GM23338 (cell line): ENCODE measurements at places on chromosomes 1 and 21.

DNA sequence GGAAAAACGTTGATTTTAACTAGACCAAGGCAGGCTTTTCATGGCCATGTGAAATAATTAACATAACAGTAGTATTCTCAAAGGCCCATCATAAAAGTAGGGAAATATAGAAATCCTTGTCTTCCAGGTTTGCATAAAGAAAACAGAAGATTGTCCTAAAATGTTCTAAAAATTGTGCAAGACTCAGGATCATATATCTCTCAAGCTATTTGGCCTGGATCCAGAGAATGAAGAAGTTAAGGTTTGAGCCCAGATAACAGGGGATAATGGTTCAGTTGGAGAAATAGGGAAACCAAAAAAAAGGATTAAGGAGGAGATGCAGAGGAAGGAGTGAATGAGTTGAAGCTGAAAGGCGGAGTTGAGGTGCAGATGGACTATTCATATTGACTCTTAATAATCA lies 555.5 kb upstream of the NR5A2 start:
- no peak for DNase-seq

- DNase-seq = no peak
Measured at GRCh38 chr1:194734970-194735369, 1548.6 kb upstream of the B3GALT2 start.

GRCh38 chr1:38560457-38560856 lies 299.1 kb downstream of the RRAGC start:
- DNase-seq = no peak

GRCh38 chr1:22204989-22205913 lies 62.4 kb upstream of the WNT4 start:
- no peak for DNase-seq
